ENCODE measurements at places on chromosomes 2 and 18.

GRCh38 chr18:63848159-63848558 is 39.3 kb upstream of the SERPINB2 start:
- peak; percentile 17 for DNase-seq

- no peak for DNase-seq
Measured at GRCh38 chr2:160417745-160418397, 75.7 kb downstream of the RBMS1 start.

- no peak for DNase-seq
Measured at GRCh38 chr2:106534471-106534870, 47.3 kb downstream of the CD8B2 start.

DNA sequence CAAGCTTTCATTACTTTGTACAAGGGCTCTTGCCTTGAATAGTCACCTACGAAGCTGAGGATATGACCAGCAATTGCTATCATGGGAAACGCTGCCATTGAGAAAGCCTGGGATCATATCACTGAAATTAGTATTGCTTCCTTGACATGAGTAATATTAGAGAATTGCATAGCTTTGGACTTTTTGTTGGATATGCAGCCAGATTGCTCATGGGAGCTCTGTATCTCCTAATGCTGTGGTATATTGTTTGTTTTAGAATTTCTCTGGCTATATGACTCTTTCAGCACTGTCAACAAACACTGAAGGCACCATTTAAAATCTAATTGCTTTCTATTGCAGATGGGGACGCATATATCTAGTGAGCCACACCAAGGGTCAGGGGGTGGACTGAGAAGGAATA is 80.0 kb upstream of the WDSUB1 start:
- DNase-seq, result no peak

DNA sequence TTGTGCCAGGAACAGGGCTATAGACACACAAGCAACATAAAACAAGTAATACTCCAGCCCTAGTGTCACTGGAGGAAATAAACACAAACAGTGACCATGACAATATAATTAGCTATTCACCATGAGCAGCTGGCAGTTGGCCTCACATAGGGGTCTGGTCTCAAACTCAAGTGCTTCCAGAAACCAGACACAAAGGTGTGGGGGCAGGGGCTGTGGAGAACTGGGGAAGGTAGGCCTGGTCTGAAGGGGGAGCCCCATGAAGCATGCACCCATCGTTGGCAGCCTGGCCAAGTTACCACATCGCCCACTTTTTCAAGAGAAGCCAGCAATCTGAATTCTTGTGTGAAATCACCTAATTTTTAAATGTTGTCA is 49.5 kb upstream of the SP3 start:
- DNase-seq, result no peak

DNA sequence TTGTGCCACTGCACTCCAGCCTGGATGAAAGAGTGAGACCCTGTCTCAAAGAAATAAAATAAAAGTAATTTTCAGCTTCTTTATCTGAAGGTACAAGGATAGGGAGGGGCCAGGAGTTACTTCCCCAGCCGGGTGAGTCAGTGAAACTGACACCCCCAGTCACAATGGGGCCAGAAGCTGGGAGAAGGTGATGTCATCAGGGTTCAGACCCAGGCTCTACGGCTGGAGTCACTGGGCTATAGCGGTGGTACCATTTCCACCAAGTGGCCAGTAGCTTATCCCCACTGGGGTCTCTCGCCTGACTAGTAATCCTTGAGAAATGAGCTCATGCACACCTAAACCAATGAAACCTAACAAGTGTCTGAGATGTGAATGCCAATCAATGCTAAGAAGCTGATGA is 107.9 kb downstream of the ALPK2 start:
- no peak for DNase-seq

DNA sequence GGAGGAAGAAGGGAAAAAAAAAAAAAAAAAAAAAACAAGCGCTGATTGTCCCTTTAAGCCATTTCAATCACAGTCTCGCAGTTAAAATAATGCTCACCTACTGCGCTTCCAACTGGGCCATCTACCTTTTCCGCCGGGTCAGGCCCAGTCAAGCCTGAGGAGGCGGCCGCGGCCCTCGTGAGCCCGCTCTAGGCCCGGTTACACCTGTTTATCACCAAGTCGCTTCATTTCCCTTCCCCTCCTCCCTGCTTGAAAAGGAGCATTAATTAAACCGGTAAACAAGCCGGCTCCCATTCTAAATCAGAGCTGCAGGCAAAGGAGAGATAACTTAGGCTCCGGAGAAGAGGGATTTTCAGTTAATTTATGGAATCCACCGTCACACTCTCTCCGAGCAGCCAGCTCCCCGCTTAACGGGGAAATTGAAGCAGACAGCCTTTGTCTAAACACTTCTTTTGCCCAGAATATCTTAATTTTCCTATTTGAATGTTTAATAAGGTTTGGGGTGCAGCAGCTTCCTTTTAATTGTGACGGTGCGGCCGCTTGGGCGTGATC is 140.1 kb upstream of the SIX3 start:
- DNase-seq, result no peak

- DNase-seq, result no peak
Measured at GRCh38 chr2:191845876-191846514, 893 bp downstream of the CAVIN2 start.

GRCh38 chr2:240060977-240061591 is 7.8 kb upstream of the OR6B3 start:
- peak; percentile 1 for DNase-seq

- DNase-seq, result no peak
Measured at GRCh38 chr18:65287652-65288051, 463.2 kb upstream of the CDH7 start.
